SK-N-SH treated with all-trans-retinoic acid at 6 μM for 48 hours (cell line): ENCODE measurements at places on chromosomes 4 and X.

DNA sequence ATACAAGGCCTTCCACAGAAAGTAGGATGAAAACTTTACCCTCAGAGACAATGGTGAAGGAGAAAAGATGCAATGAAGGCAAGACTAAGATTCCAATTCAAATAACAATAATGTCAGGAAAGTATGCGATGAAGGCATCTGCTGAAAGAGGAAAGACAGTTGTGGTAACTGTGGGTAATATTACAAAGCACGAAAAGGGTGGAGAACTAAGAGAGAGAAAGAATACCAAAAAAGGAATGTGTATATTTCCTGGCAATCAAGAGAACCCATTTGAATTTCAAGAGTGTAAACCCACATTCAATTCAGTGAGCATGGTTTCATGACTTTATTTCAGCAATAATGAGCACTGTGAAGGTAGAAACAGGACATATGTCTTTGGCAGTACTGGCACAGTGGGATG is 225.5 kb downstream of the PALLD start:
- peak; percentile 26; the same call in 2 of the 3 replicates for ATAC-seq

DNA sequence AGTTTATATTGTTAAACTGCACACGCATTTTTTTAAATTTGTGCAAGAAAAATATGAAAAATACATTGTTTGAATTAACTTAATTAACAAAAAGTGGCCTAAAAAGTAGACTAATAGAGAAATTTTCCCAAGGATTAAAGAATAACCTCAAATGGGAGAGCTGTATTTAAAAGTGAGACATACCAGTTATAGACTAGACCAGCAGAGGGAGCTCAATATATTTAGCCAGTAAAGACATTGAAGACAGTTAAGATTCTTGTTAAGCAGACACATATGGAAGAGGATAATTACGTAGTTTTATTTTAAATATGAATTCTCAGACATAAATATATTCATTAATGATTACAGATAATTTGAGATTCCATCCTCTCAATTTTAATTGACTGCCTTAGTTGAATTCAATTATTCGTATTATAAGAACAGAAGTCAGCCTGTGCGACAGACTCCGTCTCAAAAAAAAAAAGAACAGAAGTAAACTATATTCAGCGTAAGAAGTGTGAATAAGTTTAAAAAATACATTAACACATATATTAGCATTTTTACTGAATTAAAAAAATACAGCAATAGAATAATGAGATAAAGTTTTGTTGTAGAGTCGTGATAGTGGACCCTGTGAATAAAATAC is 64.8 kb downstream of the GLRA3 start:
- ATAC-seq = peak; percentile 85

GRCh38 chr4:145170223-145170622 is 10.2 kb downstream of the OTUD4 start:
- no peak for ATAC-seq

GRCh38 chrX:105483011-105483410 is 262.5 kb upstream of the TEX13A start:
- no peak for ATAC-seq

- no peak for ATAC-seq
Observed at GRCh38 chr4:2247128-2248043, 5.5 kb upstream of the HAUS3 start.

DNA sequence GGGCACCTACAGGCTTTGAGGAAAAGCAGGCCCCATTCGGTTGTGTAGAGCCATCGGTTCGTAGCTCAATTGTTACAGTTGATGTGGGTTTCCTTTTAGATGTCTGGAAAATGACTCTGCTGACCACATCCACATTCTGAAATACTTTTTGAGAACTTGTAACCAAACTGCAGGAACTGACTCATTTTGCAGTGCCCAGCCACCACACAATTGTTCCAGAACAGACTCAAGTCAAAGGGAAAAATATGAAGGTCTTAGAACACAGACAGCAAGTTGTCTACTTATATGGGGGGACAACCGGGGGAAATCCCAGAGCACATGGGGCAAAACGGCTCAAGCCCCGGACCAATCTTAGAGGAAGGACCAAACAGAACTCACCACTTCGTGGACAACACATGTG is 557.6 kb upstream of the DIPK2B start:
- peak; percentile 28 for ATAC-seq

GRCh38 chrX:1354036-1355019 is 17.7 kb downstream of the IL3RA start:
- no peak for ATAC-seq

DNA sequence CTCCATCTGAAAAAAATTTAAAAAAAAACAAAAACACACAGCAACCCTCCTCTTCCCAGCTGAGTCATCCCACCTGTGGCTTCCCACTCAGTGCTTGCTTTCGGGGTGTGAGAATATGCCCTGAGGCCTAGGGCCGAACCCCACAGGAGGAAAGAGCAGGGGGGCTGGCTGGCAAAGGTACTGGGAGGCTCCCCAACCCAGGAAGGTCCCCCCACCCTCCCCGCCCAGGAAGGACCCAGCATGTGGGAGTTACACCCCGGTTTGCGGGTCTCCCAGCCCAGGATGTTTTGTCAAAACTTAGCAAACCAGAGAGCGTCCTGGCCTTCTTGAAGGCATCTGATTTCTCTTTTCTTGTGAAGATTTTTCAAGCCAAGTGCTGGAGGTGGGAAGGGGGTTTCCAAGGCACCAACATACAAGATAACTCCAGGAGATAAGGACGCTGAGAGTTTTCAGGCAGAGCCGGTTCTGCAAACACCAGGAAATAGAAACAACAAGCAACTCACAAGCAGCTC is 25.7 kb upstream of the CSF2RA start:
- ATAC-seq = no peak

DNA sequence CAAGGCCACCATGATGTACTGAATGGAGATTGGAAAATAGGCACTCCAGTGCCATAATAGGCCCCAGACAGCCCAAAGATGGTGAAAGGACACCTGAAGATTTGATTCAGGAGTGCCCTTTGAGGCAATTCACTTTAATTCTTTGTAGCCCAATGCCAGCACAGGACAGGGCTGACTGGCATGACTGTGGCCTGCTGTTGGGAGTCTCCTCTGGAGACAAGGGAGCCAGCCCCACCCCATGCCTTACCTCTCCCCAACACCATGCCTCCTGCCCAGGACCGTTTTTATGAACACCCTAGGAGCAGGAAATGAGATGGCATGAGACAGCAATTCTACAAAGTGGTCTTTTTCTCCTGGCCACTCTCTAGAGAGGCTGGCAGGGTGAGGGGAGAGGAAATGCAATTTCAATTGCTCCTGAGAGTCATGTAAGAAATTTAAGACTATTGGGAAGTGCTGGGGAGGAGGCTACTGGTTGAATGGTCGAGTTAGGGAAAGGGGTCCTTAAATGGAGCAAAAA is 94.2 kb upstream of the MAMLD1 start:
- ATAC-seq = no peak

- ATAC-seq = peak; percentile 58
Observed at GRCh38 chr4:139453041-139453370, 915 bp upstream of the RAB33B start.

GRCh38 chrX:65598559-65599147 is 64.1 kb upstream of the LAS1L start:
- ATAC-seq = no peak

GRCh38 chrX:148530464-148531077 is 30.2 kb downstream of the AFF2 start:
- no peak for ATAC-seq

GRCh38 chrX:110794601-110795000 is 1.0 kb downstream of the CHRDL1 start:
- ATAC-seq = no peak

- no peak for ATAC-seq
Observed at GRCh38 chr4:8701126-8702019, 108.8 kb downstream of the CPZ start.

- no peak for ATAC-seq
Observed at GRCh38 chr4:119471259-119471658, 149.3 kb upstream of the FABP2 start.

- ATAC-seq = no peak
Observed at GRCh38 chr4:118284169-118284568, 68.6 kb downstream of the PRSS12 start.

DNA sequence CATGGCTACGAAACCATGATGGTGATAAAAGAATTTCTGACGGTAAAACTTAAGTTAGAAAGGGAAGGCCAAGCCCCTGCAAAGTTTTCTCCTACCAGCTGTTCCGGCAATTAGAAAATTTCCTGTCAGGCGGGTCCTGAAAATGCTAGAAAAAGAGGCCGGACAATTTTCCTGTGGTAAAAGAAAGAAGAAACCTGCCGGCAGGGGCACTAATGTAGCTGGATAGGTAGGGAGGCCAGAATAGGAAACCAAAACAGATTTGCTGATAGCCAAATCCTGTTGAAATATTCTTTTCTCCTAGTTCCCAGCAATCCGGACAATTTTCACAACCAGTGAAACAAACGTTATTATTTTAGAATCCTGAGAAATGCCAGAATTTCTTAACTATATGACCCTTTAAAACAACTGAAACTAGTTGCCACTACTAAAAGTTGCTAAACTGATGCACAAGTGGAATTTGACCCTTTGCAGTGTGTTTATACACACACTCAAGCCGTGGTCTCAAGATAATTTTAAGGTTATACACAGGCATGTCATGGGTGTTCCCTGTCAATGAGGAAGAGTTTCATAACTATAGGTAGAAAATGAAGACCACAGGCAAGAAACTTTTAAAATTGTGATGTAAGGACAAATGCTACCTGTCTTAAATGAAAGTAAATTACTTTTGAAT is 47.7 kb downstream of the RPS6KA3 start:
- ATAC-seq = no peak

DNA sequence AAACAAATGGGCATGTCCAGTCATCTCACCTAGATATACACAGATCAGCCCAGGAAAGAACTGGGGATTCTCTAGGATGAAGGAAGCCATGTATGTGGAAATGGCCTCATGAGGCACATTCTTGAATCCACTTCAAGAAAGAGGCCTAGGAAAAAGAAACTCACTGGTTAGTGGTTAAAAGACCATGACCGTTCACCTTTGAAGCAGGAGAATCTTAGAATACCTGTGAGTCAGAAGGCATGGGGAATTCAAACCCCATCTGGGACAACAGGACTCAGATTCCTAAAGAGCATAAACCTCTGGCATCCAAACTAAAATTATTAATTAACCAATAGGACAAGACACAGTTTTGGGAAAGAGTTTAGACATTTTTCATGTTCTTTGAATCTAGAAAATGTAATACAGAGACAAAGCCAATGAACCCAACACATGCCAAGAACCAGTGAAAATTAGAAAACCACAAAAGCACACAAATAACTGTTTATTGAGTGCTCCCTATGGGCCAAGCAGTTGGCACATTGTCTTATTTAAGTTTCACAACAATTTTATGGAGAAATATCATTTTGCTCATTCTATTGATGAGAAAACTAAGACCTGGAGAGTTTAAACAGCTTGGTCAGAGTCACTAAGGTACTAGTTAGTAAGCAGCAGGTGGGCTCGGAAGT is 97.5 kb downstream of the NPNT start:
- no peak for ATAC-seq

- ATAC-seq = no peak
Observed at GRCh38 chr4:38306482-38307071, 346.4 kb downstream of the PTTG2 start.

- ATAC-seq = no peak
Observed at GRCh38 chrX:88940904-88941303, 193.9 kb downstream of the CPXCR1 start.

- ATAC-seq = no peak
Observed at GRCh38 chrX:105210258-105210657, 10.2 kb downstream of the TEX13A start.

- ATAC-seq = peak; percentile 70
Observed at GRCh38 chr4:26161030-26161824, 159.6 kb upstream of the RBPJ start.

DNA sequence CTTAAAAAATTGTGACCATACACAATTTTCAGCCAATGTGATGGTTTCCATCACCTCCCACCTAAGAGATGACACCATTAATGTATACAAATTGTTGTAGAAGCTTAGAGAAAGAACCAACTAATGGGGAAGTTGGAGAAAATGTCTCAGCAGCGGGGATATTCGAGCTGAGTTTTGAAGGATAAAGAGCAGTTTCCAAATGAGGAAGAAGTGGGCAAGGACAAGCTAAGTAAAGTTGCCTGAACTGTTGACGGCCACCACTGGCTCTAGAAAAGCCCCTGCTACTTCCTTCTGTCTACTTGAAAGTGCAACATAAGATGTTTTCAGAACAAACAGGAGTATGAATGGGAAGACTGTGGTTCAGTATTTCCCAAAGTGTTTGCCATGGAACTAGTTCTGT is 92.0 kb downstream of the CHRNA9 start:
- ATAC-seq = no peak

DNA sequence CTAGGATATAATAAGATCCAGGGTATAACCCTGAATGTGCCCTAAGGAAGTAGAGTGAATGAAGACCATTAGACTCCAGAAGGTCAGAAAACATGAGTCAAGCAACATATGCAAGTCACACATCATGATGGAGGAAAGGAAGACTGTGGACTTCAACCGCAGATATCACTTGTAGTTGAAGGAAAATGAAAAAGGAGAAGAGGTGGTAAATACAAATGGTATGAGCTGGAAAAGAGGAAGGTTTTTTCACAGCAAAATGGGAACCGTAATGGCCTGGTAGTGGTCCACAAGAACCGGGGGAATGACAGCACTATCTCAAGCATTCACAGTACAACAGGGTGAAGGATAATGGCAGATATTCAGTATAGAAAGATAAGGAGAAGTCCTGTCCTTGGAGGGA is 5.2 kb upstream of the SCFD2 start:
- no peak for ATAC-seq

GRCh38 chr4:73976217-73976616 is 5.6 kb downstream of the PF4 start:
- no peak for ATAC-seq

- no peak for ATAC-seq
Observed at GRCh38 chrX:64184396-64184795, 21.1 kb downstream of the AMER1 start.

DNA sequence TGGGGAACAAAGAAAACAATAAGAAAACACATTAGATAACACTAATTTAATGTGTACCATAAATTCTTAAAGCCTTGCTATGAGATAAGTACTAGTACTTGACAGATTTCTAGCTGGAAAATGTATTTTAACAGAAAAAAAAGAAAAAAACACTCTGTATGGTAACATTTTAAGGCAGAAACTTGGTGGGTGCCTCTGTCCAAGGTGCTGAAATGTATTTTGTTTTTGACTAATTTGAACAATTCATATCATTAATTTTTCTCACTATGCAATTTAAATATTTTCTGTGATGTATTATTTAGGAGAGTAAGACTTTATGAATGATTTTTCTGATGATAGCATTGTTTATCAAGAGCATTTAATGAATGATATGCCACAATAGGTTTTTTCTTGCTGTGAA is 107.5 kb downstream of the GABRG1 start:
- no peak for ATAC-seq

GRCh38 chr4:71269233-71269632 is 69.6 kb upstream of the SLC4A4 start:
- ATAC-seq = no peak

- peak; percentile 62; the same call in 2 of the 3 replicates for ATAC-seq
Observed at GRCh38 chr4:31370866-31371465, 650.8 kb downstream of the PCDH7 start.
